Hematopoietic multipotent progenitor cell treated with erythropoietin and hydrocortisone succinate and interleukin-3 and kit ligand, for 15 days (in vitro differentiated cells): ENCODE measurements at places on chromosomes 4 and X.

DNA sequence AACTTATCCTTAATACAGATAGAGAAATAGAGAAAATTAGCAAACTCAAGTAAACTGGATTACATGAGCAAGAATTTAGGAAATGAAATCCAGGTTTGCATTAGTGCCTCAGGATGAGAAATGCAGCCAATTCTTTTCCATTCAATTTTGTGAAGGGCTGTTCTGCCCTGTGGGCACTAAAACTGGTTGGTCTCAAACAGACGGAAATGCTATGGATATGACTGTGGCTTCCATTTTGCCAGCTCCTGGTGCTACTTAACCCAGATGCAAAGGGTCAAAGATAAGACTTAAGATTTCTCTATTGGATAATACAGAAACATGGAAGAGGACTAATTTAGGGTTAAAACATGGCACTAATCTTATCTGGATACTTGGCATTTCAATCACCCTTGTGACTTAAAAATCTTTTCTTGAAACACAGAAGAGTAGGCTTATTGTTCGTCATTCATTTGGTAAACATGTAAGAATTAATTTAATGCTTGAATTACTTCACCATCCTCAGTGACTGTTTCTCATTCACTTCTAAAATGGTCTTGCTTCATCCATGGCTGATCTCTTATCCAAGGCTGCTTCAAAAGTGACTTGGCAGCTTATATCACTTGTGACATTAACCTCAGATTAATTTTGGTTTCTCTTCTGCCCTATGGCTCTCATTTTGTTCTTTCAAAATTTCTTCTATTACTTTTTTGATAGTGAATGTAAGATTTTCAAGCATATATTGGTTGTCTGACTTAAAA lies 1008.7 kb downstream of the GLUD2 start:
- no peak for DNase-seq

DNA sequence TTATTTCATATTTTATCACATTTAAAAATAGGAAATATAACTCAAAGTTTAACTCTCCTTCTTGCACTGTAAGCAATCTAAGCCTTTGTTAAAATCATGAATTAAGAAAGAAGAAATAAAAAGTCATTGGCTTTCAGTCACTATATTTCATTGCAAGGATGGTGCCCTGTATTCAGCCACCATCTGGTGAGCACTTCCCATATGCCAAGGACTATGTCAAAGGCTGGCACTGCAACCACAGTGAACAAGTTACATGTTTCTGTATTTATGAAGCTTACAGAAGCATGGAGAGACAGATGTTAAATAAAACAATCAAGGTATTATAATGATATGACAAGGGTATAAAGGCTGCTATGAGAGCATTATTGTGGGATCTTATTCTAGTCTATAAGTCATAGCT lies 68.6 kb downstream of the PRKG2 start:
- DNase-seq, result no peak

DNA sequence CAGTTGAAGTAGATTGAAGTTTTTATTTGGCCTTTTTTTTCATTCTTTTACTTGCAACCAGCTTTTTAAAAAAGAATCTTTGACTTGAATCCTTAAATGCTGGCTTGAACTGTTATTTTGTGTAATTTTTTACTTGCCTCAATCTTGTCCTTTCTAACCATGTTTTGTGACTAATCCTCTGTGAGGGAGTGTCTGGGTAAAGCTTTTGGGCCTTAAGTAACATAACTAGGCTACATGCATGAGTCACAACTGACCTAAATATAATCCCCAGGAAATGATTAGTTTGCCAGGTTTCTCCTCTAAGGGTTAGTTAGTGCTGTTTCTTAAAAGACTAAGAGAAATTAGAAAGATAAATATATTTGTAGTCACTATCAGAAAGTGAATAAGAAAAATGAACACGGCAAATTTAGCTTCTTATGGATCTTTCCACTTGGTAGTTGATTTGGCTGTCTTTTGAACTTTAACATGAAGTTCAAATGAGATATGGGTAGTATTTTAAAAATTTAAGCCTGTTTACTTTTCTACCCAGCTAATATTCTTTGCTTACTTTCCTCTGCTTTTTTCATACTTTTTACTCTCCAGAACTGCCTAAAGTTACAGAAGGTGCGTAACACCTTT lies 13.0 kb downstream of the EXOC1 start:
- no peak for DNase-seq

- no peak for DNase-seq
Measured at GRCh38 chr4:13706120-13706519, 78.6 kb upstream of the BOD1L1 start.
